ENCODE measurements at places on chromosomes 3 and 15.

GRCh38 chr3:187210545-187211327 is 13.4 kb downstream of the RTP1 start:
- DNase-seq: no peak

DNA sequence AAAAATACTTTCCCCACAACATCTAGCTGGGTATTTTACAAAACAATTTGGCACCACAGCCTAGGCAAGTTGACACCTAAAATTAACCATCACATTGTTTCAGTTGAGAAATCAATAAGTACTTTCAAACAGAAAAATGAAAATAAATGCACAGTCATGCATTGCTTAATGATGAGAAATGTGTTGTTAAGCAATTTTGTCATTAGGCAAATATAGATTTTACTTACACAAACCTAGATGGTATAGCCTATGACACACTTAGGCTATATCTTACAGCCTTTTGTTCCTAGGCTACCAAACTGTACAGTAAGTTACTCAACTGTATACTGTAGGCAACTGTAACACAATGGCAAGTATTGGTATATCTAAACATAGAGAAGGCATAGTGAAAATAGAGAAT is 608.6 kb upstream of the BCHE start:
- DNase-seq: no peak

DNA sequence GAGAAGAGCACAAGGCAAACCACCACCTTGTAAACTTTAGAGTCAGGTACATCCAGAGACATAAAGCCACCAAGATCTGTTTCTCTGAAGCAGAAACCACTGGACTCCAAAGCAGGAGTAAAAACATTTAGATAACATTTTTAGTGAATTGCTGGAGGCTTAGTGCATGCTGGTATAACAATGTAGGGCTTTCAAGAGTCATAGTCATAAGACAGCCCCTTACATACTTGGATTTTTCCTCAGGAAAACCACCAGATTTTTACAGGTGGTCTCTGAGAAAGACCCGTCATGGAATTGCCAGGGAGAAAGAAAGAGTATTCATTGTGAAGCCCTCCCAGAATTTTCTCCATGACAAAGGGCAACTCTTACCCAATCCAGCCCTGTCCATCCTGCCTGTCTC is 434.5 kb upstream of the NAALADL2 start:
- DNase-seq: no peak

GRCh38 chr3:50689558-50689957 is 14.8 kb downstream of the DOCK3 start:
- DNase-seq: no peak

DNA sequence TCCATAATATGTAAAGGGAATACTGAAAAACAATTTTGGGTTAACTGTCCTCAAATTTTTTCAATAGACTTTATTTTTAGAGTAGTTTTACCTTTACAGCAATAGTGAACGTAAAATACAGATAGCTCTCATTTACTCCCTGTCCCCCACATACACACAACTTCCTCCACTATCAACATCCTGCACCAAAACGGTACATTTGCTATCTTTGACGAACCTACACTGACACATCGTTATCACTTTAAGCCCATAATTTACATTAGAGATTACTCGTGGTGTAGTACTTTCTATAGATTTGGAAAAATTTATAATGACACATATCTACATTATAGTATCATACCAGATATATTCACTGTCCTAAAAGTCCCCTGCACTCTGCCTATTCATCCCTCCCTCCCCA is 16.9 kb upstream of the P2RY1 start:
- DNase-seq: no peak

GRCh38 chr3:55218577-55218976 is 268.5 kb downstream of the WNT5A start:
- DNase-seq: no peak

- no peak for DNase-seq
Measured at GRCh38 chr15:95853350-95853749, 477.1 kb upstream of the NR2F2 start.

DNA sequence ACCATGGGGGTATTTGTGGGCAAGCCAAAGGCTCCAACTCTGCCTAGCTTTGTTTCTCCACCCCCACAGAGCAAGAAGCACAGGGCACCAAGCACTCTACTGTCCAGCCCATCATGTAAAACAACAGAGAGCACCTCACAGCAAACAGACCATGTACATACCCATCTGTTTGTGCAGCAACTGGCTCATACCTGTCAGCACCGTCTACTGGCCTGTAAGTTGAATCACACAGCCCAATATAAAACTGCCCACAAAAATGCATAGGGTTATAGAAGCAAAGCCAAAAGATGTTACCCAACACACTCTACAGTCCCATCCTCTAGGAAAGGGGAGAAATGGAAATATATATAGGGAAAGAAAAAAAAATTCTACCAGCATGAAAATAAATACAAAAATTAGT is 139.7 kb upstream of the CPNE4 start:
- no peak for DNase-seq

- no peak for DNase-seq
Measured at GRCh38 chr15:73691396-73691795, 7.2 kb downstream of the CD276 start.

DNA sequence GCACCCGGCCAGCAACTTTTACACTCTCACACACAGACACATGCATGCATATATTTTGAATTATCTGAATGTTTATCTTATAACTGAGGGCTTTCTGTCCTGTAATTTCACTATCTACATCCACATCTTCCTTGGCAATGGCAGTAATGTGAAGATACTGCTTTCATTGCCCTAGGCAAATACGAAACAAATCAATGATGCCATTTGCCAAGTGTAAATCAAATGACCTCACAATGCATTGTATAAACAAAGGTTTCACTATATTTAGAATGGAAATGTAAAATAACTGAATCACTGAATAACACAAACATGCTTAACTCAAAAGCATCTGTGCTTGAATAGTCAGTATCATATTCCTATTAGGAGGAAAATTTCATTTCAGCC is 455.6 kb downstream of the TBL1XR1 start:
- DNase-seq: no peak

- no peak for DNase-seq
Measured at GRCh38 chr3:177150218-177150916, 46.9 kb downstream of the TBL1XR1 start.
